ENCODE measurements at places on chromosomes 16 and 17. TPM values are rescaled to one million over a fixed set of nuclear protein-coding genes. Genes with fewer than 3 reads are reported as not detected.

PLLP gene
- 0.12 TPM for total RNA-seq

TEKT1 gene
- not detected for total RNA-seq

TXNDC17 gene
- total RNA-seq, result 114 TPM

CNGB1 gene
- total RNA-seq, result not detected

Data from uterine smooth muscle cell (primary cell).